ENCODE measurements at places on chromosomes 11 and 22.

- DNase-seq: peak; percentile 63
Observed at GRCh38 chr11:269146-269890, 8.9 kb upstream of the NLRP6 start.

DNA sequence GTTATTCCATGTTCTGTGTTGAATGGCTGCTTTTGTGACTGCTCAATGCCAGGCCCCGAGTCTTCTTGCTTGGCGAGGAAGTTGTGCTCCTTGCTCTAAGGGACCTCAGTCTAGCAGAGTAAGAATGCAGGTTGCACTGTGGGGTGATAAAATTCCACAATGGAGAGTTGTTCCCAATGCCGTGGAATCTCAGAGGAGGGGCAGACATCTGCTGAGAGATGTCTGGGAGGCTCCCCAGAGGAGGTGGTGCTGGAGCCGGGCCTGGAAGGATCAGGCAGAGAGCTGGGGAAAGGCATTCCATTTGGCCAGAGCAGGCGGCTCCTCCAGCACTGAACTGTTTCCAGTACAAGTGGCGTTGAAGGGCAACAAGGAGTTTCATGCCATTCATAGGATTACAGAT lies 55.2 kb downstream of the ST3GAL4 start:
- no peak for DNase-seq

- DNase-seq: peak; percentile 52
Observed at GRCh38 chr11:18727479-18728236, 1.7 kb upstream of the IGSF22 start.

GRCh38 chr11:77114089-77114463 lies 11.4 kb downstream of the OMP start:
- no peak for DNase-seq

- no peak for DNase-seq
Observed at GRCh38 chr11:96388891-96389719, 607 bp downstream of the CCDC82 start.

GRCh38 chr11:103384652-103385051 lies 275.4 kb downstream of the DYNC2H1 start:
- no peak for DNase-seq
